Kidney (tissue), 22 donors: ENCODE measurements at places on chromosomes 13 and 19. TPM values are rescaled to one million over a fixed set of nuclear protein-coding genes. Genes with fewer than 3 reads are reported as not detected.

DNA sequence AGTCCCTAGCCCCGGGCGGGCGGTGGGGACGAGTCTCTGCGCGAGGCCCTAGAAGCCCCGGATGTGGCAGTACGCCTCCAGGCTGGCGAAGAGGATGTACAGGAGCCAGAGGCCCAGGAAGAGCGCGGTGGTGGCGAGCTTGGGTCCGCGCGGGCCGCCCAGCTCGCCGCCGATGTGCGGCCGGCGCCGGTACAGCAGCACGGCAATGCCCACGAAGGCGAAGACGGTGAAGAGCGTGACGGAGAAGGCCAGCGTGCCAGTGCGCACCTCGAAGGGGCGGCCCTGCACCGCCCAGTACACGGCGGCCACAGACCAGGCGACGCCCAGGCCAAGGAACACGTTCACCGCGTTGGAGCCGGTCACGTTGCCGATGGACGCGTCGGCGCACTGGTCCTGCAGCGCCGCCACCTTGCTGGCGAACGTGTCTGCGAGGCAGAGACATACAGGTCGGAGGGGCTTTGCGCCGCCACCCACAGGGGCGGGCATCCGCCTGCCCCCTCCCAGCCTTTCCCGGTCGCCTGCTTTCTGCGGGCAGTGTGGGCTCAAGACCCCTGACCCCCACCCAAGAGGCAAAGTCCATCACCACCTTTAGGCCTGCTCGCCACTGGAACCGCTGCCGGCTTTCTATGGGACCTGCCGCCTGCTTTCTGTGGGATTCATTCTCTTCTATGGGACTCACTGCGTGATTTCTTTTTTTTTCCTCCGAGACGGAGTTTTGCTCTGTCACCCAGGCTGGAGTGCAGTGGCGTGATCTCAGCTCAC is 10.9 kb upstream of the MEIS3 start:
- peak; percentile 69 for DNase-seq

The ZNF66 gene
- not detected for polyA plus RNA-seq

GRCh38 chr13:30017880-30018279 is 167.5 kb upstream of the UBL3 start:
- no peak for DNase-seq

The PDX1 gene
- not detected for polyA plus RNA-seq

GRCh38 chr19:53311044-53311443 is 22.5 kb upstream of the ZNF845 start:
- DNase-seq: no peak

- no peak for DNase-seq
Observed at GRCh38 chr19:44620667-44621066, 7.3 kb downstream of the IGSF23 start.

- DNase-seq: no peak
Observed at GRCh38 chr13:50326271-50326670, 311.0 kb downstream of the KCNRG start.

The ZMYM2 gene
- 22.7 TPM for polyA plus RNA-seq

- no peak for DNase-seq
Observed at GRCh38 chr13:42832341-42833096, 51.1 kb downstream of the FAM216B start.

- DNase-seq: peak; percentile 80
Observed at GRCh38 chr19:50722201-50723013, 757 bp upstream of the CLEC11A start.

The FREM2 gene
- polyA plus RNA-seq: 3.6 TPM

DNA sequence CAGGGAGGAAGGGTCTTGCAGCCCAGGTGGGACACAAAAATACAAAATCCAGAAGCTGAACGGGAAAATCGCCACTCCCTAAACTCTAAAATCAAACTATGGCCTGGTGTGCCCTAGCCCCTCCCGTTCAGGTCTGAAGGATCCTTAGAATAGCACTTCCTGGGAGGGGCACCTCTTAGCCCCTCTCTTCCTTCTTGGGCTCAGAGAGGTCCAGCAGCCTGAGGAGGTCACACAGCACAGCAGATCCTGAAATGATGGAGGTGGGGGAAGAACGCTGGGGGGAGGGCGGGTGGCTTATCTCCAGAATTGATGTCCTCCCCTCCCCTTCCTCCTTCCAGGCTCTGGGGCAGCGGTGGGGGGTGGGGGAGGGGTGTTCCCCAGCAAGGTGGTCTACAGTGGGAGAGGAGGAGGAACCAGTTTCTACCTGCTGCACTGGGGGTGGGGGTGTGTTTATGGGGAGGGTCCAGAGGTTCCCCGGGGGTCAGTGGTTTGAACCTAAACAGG is 1.9 kb downstream of the DIRAS1 start:
- DNase-seq: no peak

GRCh38 chr13:74114202-74114601 is 20.0 kb downstream of the KLF12 start:
- no peak for DNase-seq

- DNase-seq: no peak
Observed at GRCh38 chr13:111909971-111910671, 156.8 kb upstream of the SOX1 start.

The SLC25A41 gene
- 0.69 TPM for polyA plus RNA-seq

GRCh38 chr13:36555151-36555986 is 118.5 kb upstream of the SERTM1 start:
- DNase-seq: no peak

DNA sequence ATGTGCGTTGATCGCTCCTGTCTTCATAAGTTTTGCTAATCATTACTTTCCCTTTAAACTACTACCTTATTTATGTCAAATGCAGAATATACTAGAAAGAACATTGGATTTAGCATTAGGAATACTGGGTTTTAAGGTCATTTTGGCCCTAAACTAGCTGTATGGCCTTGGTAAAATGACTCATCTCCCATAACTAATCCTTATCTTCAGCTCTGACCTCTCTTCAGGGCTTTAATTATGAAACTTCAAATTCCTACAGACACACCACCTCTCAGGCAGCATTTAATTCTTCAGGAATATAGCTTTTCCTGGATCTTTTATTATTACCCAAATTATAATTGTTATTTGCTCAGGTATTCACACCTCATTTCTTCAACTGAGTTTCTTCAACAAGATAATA is 121.2 kb downstream of the STARD13 start:
- no peak for DNase-seq

The NCCRP1 gene
- 5.5 TPM for polyA plus RNA-seq

DNA sequence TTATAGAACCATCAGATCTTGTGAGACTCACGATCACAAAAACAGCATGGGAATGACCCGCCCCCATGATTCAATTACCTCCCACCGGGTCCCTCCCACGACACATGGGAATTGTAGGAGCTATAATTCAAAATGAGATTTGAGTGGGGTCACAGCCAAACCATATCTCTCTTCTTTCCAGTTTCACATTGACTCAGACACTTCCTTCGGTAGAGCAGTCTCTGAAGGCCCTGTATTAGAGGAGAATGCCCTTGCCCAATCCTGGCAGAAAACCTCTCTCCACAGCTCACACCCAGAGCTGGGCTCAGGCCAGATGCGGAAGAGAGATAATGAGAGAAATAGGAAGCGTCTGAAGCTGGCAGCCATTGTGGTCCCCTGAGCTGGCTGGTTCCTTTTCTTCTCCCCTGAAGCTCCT is 72.4 kb upstream of the CLDN10 start:
- DNase-seq: no peak

GRCh38 chr13:73608157-73608516 is 526.1 kb downstream of the KLF12 start:
- DNase-seq: no peak

DNA sequence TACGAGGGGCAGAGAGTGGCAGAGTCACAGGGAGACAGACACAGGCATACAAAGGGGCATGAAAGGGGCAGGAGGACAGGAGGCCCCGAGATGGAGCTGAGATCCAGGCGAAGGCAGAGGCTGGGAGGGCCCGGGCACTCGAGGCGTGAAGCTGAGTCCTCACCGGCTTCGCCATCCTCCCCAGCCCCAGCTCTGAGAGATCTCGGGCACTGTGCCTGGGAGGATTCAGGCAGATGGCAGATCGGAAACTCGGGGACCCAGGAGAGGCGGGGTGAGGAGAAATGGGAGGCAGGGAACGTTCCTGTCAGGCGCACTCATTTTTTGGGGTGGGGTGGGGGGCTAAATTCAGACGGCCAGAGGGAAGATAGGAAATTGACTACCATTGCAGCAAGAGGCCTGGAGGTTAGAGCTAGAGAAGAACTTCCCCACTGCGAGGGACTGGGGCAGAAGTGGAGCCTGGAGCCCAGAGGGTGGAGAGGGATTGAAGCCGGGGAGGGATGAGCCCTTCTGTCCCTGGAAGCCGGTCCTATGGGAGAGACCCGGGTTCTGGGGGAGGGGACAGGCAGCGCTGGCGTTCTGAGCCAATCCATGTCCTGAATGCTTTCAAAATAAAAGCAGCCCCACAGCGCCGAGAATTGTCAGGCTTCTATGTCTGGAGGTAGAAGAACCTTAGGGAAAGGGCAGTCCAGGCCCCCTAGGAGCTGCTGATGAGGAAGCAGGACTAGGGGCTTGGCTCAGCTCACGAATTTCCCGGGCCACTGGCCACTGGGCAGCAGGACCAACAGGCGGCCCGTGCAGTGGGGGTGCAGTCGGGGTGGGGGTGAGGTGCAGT is 12.6 kb downstream of the LRRC4B start:
- no peak for DNase-seq

GRCh38 chr19:23531976-23532375 is 136.7 kb upstream of the ZNF91 start:
- DNase-seq: no peak

DNA sequence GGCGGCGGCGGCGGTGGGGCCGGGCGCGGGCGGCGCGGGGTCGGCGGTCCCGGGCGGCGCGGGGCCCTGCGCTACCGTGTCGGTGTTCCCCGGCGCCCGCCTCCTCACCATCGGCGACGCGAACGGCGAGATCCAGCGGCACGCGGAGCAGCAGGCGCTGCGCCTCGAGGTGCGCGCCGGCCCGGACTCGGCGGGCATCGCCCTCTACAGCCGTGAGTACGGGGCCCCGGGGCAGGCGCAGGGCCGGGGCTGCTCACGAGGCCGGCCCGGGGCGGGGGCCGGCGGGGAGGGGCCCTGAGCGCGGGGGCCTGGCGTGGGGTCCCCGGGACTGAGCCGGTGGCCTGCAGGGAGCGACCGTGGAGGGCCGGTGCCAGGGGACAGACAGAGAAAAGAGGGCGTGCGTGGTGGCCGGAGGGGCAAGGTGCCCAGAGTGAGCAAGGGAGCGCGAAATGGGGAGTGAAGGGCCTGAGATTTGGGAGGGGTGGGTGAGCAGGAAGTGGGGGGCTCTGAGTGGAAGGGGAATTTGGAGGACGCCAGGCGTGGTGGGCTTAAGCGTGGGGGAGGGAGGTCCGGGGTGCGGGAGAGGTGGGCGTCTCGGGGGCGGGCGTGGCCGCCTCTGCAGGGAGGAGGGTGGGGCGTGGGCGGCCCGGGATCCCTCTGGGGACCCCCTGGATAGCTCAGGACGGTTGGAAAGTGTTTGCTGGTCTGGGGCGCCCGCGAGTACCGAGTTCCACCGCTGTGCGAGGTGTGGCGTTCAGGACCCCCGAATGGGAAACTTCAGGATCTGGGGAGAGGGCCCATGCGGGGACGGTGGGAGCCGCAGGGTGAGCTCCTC is 575 bp downstream of the CARM1 start:
- peak; percentile 89 for DNase-seq

DNA sequence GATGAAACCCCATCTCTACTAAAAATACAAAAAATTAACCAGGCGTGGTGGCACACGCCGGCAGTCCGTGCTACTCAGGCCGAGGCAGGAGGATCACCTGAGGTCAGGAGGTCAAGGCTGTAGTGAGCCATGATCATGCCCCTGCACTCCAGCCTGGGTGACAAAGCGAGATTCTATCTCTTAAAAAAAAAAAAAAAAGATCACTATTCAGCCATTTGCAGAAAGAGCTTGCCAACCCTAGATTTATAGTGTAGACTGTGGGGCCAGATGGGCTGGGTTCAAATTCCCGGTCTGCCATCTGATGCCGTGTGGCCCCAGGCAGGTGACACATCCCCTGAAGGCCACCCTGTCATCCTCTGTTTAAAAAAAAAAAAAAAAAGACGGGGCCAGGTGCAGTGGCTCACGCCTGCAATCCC is 28.9 kb downstream of the SMIM24 start:
- no peak for DNase-seq

The KCNN4 gene
- polyA plus RNA-seq: 0.80 TPM

The TNFSF13B gene
- polyA plus RNA-seq: 1.1 TPM

GRCh38 chr19:39112338-39112890 is 13.2 kb upstream of the PAK4 start:
- DNase-seq: no peak

The ATP1A3 gene
- polyA plus RNA-seq: not detected

DNA sequence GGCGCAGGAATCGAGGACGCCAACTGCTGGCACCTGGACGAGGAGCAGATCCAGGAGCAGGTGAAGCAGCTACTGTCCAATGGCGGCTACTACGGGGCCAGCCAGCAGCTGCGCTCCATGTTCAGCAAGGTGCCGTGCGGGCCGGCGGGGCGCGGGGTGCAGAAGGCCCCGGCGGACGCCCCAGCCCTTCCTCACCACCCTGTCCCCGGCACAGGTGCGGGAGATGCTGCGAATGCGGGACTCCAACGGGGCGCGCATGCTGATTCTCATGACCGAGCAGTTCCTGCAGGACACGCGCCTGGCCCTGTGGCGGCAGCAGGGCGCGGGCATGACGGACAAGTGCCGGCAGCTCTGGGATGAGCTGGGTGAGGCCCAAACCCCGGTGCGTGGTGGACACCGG is 13.6 kb downstream of the ZSWIM4 start:
- no peak for DNase-seq

DNA sequence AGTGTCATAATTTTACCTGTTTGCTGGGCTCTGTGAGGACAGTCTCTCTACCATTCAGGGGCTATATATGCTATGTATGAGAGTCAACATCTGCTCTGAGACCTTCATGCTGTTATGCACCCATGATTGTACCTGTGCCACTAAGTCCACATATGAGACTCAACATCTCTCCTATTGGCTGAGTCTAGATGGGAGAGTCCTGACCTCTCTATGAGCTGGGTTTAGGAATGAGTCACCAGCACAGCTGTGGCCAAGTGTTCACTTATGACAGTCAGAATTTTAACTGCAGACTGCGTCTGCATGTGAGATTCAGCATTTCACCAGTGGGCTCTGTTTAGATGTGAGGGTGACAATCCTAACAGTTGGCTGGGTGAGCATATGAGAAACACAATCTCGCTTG is 49.5 kb downstream of the ZNF729 start:
- no peak for DNase-seq

The LRFN3 gene
- polyA plus RNA-seq: 8.2 TPM
